ENCODE measurements at places on chromosomes 2 and 18. TPM values are rescaled to one million over a fixed set of nuclear protein-coding genes. Genes with fewer than 3 reads are reported as not detected.
A peak's percentile ranks its signal among the peaks of the same experiment; 100 is the strongest.

The PRSS56 gene
- not detected for total RNA-seq

The SPATS2L gene
- 56.7 TPM for total RNA-seq

The TEX44 gene
- total RNA-seq: not detected

The ANKRD39 gene
- total RNA-seq: 32.8 TPM

The RNPEPL1 gene
- 118 TPM for total RNA-seq

The UGT1A3 gene
- not detected for total RNA-seq

The SFT2D3 gene
- total RNA-seq: 5.7 TPM

The IL1F10 gene
- not detected for total RNA-seq

The TM4SF20 gene
- not detected for total RNA-seq

The SERPINB3 gene
- total RNA-seq: not detected

- no peak overlapping the region for H3K4me3 ChIP-seq
- H3K36me3 ChIP-seq: no peaks in the 10 kb centered on the region
- peaks cover 5% of the 10 kb centered on the region for H3K4me1 ChIP-seq
- no peak overlapping the region for H3K27ac ChIP-seq
These were observed 230.8 kb upstream of the SMIM21 start for GRCh38 chr18:75658330-75658729.

DNA sequence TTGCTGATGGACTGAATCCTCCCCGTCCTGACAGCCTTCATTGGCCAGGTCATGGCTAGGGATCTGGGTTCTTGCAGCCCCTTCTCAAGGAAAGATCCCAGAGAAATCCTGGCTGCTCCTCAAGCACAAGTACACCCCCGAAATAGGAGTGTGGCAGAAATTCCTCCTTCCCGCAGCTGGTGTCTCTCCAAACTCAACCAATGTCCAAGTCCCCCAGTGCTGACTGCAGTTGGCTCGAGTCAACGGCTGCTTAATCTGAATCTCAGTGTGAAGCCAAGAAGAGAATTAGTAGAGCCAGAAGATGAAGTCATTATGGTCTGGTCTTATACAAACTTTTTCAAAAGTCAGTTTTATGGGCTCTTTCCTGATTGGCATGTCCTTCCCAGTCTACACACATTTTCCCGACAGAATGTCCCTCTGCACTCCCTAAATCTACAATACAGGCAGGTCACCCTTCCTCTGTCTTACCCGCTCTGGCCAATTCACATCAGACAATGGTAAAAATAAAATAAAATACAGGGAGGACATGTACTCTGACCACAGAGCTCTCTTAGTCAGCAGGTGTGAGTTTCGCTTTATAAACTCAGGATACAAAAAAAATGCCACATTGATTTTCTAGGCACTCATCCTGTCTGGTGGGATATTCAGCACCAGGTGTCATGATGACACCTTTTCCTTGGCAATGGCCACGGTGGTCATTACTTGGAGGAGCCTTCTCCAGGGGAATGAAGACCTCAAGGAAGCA, 76.9 kb upstream of the PAPOLG start:
- no peaks in the 10 kb centered on the region for H3K36me3 ChIP-seq
- H3K4me1 ChIP-seq: peaks cover 8% of the 10 kb centered on the region
- no peak overlapping the region for H3K4me3 ChIP-seq
- DNase-seq: no peak
- peaks cover 4% of the 10 kb centered on the region for H3K27me3 ChIP-seq

DNA sequence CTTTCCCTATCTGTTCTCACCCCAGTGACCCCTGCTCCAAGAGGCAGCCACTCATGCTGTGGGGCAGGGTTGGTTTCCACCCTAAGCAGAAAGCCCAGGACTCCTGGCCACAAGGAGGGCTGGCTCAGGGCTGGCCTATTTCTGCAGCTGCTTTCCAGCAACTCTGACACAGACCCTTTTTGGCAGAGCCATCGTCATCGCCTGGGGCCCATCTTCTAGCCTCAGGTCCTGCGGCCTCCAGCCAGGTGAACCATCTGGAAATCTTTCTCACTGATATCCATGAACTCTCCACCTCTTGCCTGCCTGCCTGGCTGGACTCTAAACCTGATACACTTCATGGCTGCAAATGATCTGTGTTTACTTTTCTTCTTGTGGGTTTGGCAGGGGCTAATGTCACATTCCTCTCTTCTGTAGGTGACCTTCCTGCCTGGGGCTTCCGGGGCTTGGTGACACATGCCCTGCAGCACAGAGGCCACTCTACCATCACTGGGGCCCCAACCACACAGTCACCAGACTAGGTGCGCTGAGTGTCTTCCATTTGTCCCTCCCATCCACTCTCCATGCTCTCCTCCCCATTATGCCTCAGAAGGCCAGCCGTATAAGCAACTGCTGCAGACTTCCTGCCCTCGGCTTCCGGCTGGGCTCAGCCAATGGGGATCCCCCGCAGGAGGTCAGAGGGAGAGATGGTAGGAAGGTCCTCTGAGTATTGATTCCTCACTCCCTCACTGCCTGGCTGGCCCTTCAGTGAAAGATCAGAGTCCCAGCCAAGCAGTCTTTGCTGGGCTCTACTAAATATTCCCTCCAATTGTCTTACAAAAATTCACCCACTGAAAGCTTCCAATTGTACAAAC, 9.7 kb upstream of the COPS8 start:
- no peak for DNase-seq
- H3K27ac ChIP-seq: no peak overlapping the region
- H3K27me3 ChIP-seq: no peaks in the 10 kb centered on the region
- H3K4me1 ChIP-seq: no peaks in the 10 kb centered on the region
- H3K36me3 ChIP-seq: no peaks in the 10 kb centered on the region
- no peak overlapping the region for H3K4me3 ChIP-seq

DNA sequence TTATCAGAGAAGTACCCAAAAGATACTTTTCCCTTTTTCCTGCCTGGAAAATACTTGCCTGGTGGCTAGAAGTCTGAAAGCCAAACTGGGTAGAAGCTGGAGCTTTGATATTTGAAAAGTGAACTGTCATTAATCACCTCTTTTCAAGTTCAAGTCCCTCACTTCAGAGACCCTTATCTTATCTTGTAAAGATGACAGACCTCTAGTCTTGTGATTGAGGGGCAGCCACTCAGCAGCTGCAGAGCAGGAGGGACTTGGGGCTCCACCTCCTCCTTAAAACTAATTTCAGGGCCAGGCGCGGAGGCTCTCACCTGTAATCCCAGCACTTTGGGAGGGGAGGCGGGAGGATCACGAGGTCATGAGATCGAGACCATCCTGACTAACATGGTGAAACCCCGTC, 64.2 kb upstream of the CDCA7 start:
- peaks cover 2% of the 10 kb centered on the region for H3K27me3 ChIP-seq
- no peak overlapping the region for H3K27ac ChIP-seq
- no peaks in the 10 kb centered on the region for H3K36me3 ChIP-seq
- no peak for DNase-seq

- DNase-seq: peak; percentile 34
- H3K27ac ChIP-seq: no peak overlapping the region
- H3K27me3 ChIP-seq: no peaks in the 10 kb centered on the region
- no peaks in the 10 kb centered on the region for H3K36me3 ChIP-seq
- H3K4me3 ChIP-seq: no peak overlapping the region
These were observed 193.4 kb downstream of the TDRD15 start for GRCh38 chr2:21317131-21317530.

- H3K27me3 ChIP-seq: peaks cover 3% of the 10 kb centered on the region
- H3K4me3 ChIP-seq: no peak overlapping the region
- H3K27ac ChIP-seq: no peak overlapping the region
These were observed 37.7 kb upstream of the MEX3C start for GRCh38 chr18:51235009-51235789.

- H3K4me1 ChIP-seq: peaks cover 20% of the 10 kb centered on the region
- DNase-seq: no peak
- H3K27ac ChIP-seq: peak overlapping the region; percentile 51
- H3K27me3 ChIP-seq: no peaks in the 10 kb centered on the region
- no peak overlapping the region for H3K4me3 ChIP-seq
These were observed 54.3 kb downstream of the EDAR start for GRCh38 chr2:108934583-108935245.

DNA sequence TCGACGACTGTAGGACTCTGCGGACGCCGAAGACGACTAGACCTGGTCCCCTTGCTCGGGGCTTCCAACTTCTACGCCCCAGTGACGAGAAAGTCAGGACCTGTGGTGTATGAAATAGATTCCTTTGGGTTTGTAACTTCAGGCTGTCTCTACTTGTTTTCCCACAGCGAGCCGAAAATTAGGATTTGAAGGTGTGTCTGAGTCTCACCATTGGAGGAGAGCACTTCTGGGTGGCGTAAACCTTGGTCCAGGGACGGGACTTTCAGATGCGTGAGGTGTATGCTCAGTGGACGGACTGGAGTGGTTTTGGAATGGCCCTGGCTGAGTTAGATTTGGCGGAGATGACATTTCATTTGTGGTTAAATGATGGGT, 1.3 kb downstream of the BIRC6 start:
- H3K4me3 ChIP-seq: peak overlapping the region; percentile 77
- no peaks in the 10 kb centered on the region for H3K27me3 ChIP-seq
- peak; percentile 13 for DNase-seq
- peaks cover 37% of the 10 kb centered on the region for H3K4me1 ChIP-seq
- H3K27ac ChIP-seq: peak overlapping the region; percentile 98

DNA sequence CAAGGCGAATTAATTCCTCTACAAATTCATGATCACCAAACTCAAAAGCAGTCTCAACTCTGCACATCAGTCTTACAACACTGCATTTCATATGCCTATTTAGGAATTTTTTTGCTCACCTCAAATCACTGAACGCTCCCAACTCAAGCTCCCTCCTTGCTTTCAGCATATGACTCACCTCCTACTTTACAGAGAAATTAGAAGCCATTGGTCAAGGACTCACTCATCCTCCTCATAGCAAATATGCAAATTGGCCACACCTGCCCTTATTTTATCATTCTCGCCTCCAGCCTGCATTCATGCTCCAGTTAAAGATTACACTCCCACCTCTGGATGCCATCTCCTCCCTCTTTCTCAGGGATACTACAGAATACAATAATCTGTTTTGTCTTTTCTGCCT, 148.8 kb downstream of the MBD2 start:
- H3K36me3 ChIP-seq: no peaks in the 10 kb centered on the region
- H3K27ac ChIP-seq: no peak overlapping the region
- no peak for DNase-seq
- no peak overlapping the region for H3K4me3 ChIP-seq

GRCh38 chr18:63961435-63961980, 8.4 kb upstream of the SERPINB8 start:
- DNase-seq: no peak
- H3K4me1 ChIP-seq: no peaks in the 10 kb centered on the region
- H3K27me3 ChIP-seq: peaks cover 10% of the 10 kb centered on the region
- H3K4me3 ChIP-seq: no peak overlapping the region
- H3K27ac ChIP-seq: no peak overlapping the region

DNA sequence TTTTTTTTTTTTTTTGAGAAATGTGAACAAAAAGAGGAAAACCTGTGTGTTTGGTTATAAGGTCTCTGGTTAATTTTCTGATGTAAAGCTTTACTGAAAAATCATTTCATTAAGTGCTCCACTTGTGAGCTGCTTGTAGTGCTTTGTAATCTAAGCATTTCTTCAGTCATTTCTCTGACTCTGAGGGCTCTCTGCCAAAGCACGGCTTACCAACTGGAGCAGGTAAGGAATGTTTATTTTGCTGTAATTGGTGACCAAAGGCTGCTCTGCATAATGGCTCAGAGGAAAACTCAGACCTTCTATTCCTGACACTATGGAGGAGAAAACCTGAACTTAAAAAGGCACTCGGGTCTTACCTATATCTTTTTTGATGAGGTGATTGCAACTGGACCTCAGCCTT, 848.8 kb downstream of the MBD2 start:
- H3K36me3 ChIP-seq: no peaks in the 10 kb centered on the region
- H3K27ac ChIP-seq: no peak overlapping the region
- no peaks in the 10 kb centered on the region for H3K4me1 ChIP-seq
- no peaks in the 10 kb centered on the region for H3K27me3 ChIP-seq
- no peak for DNase-seq

- no peaks in the 10 kb centered on the region for H3K4me1 ChIP-seq
- no peak overlapping the region for H3K27ac ChIP-seq
These were observed 122.7 kb downstream of the MAP3K20 start for GRCh38 chr2:173198327-173198726.

DNA sequence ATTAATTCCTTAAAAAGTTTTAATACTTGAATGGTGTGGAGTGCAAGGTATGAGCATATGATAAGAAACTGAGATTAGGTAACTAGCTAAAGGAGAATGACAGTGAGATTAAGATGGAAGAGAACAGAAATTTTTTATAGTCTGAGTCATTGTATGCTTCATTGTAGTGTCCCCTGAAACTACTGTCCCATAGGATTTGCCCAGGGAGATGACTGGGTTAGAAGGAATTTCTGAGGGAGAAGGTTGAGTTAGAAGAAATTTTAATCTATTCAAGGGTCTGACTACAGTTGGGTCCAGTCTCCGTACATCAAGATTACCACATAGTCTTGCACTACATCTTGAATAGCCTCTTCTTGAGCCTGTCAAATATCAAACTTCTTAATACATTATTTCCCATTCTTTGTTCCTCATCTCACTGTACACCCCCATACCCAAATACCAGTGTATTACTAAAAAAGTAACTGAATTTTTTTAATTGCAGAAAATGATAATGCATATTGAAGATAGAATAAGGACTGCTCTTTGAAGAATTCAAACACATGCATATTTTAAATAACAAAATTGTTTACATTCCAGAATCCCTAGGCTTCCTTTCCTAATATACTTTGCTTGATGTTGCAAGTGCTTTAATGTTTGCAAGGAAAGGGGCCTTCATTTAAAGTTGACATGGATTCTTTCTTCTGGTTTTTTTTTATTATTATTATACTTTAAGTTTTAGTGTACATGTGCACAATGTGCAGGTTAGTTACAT, 314.3 kb upstream of the COL3A1 start:
- no peak for DNase-seq
- no peak overlapping the region for H3K27ac ChIP-seq
- H3K36me3 ChIP-seq: no peaks in the 10 kb centered on the region
- H3K4me3 ChIP-seq: no peak overlapping the region
- H3K4me1 ChIP-seq: no peaks in the 10 kb centered on the region

GRCh38 chr2:18299423-18300212, 260.8 kb downstream of the RDH14 start:
- no peak for DNase-seq
- H3K27me3 ChIP-seq: no peaks in the 10 kb centered on the region
- no peak overlapping the region for H3K27ac ChIP-seq
- H3K4me1 ChIP-seq: no peaks in the 10 kb centered on the region

- H3K27ac ChIP-seq: no peak overlapping the region
- DNase-seq: no peak
- no peaks in the 10 kb centered on the region for H3K36me3 ChIP-seq
- peaks cover 10% of the 10 kb centered on the region for H3K27me3 ChIP-seq
These were observed 527.6 kb upstream of the FANCL start for GRCh38 chr2:58768715-58769080.

DNA sequence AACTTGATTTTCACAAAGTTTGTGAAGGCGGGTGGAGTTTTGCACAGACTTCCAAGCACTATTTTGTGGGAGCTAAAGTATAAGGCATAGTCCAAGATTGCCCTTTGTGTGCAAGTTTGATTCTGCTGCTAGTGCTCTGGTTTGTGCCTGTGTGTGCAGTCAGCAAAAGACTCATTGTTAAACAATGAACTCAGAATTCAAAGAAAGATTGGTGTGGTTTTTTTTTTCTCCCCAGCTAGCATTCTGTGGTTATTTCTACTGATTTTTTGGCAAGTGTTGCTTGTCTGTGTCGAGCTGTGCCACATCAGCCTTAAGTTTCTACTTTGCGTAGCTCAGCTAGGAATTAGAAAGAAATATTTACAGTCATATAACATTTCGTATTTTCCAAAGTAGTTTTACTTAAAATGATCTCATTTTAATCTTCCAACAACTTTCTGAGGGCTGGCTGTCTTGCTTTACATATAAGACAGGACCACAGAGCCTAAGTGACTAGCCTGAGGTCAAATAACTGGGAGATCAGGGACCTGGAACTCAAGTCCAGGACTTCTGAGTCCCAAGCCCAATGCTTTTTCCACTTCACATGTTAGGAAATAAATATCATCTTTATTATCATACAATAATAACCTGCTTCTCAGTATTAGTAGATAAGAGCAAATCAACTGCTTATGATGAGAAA, 69.8 kb downstream of the BABAM2 start:
- H3K4me3 ChIP-seq: peak overlapping the region; percentile 43
- H3K4me1 ChIP-seq: peaks cover 75% of the 10 kb centered on the region
- no peaks in the 10 kb centered on the region for H3K27me3 ChIP-seq
- peak overlapping the region; percentile 84 for H3K27ac ChIP-seq
- peaks cover 38% of the 10 kb centered on the region for H3K36me3 ChIP-seq

Data from activated CD4-positive, alpha-beta T cell treated with anti-CD3 and anti-CD28 coated beads, Interleukin-2, amount 10 ng/mL, durations not matched to agents 7 days and 5 days (primary cell).